Motor neuron (in vitro differentiated cells): ENCODE measurements at places on chromosomes 16 and 17. TPM values are rescaled to one million over a fixed set of nuclear protein-coding genes. Genes with fewer than 3 reads are reported as not detected.

- ATAC-seq, result peak; percentile 87
Observed at GRCh38 chr17:1989135-1989534, 36.0 kb downstream of the RTN4RL1 start.

DNA sequence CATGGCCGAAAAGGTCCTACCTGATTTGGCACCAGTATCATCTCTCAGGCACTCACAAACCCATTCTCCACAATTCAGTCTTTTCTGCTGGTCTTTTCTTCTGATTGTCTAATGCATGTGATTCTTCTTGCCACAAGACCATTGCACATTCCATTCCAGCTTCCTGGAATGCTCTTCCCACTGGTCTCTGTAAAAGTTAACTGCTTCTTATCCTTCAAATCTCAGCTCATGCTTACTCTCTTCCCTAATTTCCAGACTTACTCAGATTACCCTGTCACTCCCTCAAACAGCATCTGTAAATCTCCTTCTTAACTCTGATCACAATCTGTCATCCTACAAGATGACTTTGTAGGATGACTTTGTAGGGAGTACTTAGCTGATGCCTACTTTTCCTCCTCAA lies 320.2 kb downstream of the MAP2K6 start:
- ATAC-seq, result no peak

Gene SLFN12
- total RNA-seq, result not detected in 2 replicates

- ATAC-seq, result peak; percentile 97
Observed at GRCh38 chr16:78122774-78123315, 23.4 kb downstream of the WWOX start.

Gene CLEC3A
- total RNA-seq, result 0.21 TPM in 1 of 2 replicates, not detected in the other

DNA sequence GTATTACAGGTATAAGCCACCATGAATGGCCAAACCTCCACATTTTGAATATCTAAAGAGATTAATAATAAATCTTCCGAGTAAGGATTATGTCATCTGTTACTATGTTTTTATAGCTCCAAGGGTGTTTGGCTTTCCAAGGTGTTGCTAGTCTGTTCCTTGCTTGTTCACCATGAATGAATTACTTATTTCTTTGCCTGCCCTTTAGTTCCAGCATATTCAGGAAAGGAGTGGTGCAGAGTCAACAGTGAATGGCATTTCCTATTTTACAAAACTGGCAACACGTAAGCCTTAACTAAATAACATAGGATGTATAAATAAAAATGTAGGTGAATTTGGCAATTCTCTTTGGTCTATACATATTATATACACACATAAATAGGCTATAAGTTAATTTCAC lies 70.3 kb downstream of the MYO1D start:
- ATAC-seq, result no peak

- ATAC-seq, result peak; percentile 67
Observed at GRCh38 chr16:67150047-67150832, 558 bp downstream of the B3GNT9 start.

DNA sequence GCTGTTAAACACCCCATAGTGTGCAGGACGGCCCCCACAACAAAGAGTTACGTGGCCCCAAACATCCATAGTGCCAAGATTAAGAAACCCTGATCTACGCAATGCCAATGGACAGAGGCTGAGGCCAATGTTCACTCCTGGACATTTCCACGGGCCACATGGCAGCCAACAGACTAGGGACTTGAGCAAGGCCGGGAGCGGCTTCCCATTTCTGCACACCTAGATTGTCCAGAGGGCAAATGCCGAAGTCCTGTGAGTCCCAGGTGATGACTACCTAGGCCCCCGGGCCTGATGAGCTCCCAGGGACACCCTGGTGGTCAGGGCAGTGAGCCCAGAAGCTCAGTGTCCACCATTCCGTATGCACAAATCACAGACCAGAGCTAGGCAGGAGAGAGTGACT lies 95.5 kb downstream of the AMFR start:
- ATAC-seq, result no peak

DNA sequence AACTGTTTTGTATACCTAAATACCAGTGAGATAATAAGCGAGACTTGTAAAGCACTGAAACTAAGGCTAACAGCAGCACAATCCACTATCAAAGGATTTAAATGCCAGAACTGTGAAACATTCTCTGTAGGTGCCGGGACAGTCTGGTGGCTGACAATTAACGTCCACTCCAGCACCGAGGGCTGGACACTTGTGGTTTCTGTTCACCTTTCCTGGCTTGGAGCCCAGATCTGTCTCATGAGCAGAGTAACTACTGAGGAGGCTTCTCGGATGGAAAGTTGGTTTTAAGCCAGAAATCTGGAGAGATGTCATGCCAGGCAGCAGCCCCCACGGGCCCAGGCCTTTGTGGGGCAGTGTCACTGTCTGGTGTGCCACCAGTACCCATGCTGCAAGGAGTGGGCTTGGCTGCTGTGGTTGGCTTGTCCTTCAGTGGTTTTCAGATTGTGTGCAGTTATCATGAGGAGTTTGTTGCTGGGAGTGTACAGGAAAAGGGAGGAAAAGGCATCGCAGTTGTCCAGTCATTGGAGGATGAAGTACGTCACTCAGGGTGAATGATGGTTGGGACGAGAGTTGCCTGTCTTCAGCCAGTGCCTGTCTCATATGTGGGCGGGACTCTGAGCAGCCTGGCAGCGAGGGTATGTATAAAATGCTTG lies 35.5 kb downstream of the UBN1 start:
- peak; percentile 50 for ATAC-seq

DNA sequence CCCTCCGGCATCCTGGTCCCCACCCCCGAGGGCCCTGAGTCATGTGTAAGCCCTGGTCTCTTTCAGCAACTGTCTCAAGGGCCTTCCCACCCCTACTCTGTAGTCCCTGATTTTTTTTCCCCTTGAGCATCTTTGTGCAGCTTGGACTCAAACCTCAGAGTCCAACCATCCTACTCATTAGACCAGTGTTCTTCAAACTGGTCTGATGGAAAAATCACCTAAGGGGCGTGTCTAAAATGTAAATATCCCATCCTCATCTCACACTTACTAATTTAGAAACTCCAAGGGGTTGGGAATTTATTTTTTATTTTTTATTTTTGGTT lies 624 bp downstream of the G6PC3 start:
- ATAC-seq, result no peak

DNA sequence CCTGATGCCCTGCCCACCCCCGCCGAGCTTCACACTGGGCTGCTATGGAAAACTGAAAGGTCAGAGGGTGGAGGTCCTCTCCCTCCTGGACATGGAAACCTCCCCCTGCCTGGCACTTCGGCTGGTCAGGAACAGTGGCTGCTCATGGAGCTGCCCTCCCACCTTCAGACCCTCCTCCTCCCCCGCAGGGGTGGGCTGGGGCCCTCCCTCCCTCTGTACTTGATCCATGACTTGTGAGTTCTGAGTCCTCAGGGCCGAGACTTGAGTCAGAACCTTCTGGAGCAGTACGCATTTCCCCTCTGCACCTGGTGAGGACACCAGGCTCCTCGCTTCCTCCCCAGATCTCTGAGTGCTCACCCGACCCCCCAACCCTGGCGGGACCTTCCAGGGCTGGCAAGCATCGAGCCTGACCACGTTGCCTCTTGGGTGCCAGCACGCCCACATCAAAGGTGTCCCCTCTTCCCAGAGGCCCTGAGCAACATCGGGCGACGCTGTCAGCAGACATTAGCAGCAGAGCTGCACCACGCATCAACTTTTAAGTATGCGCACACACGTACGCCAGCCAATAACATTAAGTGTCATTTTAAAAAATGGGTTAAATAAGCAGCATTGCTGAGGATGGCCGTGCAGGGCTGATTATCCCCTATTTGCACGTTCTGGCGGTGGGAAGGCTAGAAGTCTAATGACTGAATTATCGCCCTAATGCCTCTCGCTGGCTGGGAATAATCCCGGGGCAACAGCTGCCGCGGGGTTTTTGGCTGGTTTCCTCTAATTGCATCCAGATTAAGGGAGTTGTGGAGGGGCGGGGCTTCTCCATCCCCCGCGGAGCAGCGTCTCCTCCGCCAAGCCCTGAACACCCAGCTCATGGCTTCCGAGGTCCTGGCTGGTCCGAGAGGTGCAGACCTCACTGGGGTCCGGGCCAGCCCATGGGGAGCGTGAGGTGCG lies 98.0 kb downstream of the TBC1D16 start:
- peak; percentile 30 for ATAC-seq

DNA sequence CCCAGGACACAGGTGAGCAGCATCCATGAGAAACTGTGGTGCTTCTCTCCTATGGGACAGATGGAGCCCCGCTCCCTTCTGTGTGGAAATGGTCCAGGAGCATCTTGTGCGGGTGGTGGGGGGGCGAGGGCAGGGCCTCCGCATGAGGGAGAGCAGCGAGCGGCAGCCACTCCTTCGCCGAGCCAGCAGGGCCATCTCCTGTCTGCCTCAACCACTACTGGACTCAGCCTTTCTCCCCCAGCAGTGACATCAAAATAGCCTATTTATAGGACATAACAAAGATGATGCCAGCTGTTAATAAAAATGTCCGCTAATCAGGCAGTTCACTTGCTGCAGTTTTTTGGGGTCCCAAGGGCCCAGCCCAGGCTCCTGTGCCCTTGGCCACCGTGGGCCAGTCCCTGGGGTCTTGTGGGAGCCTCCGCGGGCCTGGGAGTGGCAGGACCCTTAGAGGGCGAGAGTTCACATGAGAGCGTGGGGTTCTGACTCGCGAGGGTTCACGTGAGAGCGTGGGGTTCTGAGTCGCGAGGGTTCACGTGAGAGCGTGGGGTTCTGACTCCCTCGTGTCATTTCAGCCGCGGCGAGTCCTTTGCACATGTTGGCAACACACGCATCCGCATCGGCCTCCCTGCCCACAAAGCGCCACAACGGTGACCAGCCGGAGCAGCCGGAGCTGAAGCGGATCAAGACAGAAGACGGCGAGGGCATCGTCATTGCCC lies 47.4 kb downstream of the WDR45B start:
- no peak for ATAC-seq

DNA sequence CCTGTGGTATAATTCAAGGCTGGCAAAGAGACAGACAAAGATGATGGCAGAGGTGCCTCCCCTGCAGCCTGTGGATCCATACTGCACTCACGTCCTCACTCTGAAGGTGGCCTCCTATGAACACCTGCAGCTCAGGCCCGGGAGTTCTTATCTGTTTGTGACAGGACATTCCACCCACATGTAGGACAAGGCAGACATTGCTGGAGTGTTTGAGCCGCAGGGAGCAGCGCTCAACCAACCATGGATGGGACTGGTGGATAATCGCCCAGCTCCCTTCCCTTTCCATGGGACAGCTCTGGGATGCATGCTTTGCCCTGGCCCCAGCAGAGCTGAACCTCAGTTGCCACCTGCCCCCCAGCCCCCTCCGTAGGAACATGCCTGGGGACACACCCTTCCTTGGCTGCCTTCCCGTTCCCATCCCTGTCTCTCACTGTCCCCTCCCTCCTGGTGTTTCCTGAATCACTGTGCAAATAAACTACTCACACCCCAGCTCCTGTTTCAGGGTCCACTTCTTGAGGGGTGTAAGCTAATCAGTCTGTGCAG lies 22.2 kb downstream of the ITPRIPL2 start:
- no peak for ATAC-seq

Gene TP53I13
- total RNA-seq, result 38.1 and 39.6 TPM in 2 replicates

- no peak for ATAC-seq
Observed at GRCh38 chr16:13171313-13171712, 269.9 kb downstream of the SHISA9 start.

DNA sequence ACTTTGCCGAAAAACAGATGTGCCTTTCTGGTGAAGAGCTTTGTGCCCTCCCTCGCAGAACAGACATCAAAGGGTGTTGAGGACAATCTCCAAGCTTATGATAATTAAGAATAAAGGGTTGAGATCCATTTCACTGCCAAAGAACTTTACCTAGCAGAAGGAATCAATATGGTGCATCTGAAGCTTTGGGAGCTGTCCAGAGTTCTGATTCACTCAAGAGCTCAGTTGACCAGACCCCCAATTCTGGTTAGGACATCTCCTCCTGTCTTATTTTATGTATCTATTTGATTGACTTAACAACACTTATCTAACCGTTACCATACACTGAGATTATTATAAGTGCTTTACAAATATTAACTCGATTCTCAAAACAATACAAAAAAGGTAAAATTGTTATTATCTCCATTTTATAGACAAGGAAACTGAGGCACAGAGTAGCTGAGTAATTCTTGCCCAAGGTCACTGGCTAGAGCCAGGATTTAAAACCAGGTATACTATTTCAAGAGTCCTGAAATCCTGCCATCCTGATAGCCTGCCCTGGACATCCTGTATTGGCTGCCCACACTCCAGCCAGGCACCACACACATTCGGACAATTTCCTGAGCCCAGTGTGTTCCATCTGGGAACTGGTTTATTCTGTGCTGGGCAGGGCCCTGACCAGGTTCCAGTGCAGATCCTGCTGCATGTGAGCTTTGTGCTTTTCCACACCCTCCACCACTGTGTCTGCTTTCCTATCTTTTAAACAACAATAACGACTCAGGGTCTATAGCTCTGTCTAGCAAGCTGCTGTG lies 29.8 kb downstream of the PITPNM3 start:
- ATAC-seq, result no peak

- ATAC-seq, result no peak
Observed at GRCh38 chr16:19595043-19595767, 39.7 kb downstream of the VPS35L start.

Gene CES5A
- total RNA-seq, result 0.41 TPM in 1 of 2 replicates, not detected in the other

GRCh38 chr16:79348521-79349306 lies 251.8 kb downstream of the MAF start:
- ATAC-seq, result no peak

- no peak for ATAC-seq
Observed at GRCh38 chr17:10744501-10745000, 14.7 kb upstream of the TMEM220 start.

DNA sequence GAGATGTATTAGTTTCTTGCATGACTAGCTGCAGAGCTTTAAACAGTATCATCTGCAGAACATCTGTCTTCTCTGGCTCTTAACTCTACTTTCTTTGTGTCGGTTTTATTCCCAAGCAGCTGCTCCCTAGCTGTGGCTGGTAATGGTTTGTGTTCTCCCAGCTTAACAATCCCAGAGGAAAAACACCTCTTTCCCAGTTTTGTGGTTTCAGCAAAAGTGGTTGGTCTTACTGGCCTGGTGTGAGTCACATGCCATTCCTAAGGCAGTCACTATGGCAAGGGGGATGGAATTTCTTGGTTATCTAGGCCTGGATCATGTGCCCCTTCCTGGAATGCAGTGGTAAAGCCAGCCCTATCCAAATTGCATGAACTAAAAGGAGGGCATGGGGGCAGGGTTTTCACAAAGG lies 27.5 kb downstream of the OMG start:
- peak; percentile 99 for ATAC-seq

Gene CES4A
- total RNA-seq, result 0.96 and 2.1 TPM in 2 replicates

DNA sequence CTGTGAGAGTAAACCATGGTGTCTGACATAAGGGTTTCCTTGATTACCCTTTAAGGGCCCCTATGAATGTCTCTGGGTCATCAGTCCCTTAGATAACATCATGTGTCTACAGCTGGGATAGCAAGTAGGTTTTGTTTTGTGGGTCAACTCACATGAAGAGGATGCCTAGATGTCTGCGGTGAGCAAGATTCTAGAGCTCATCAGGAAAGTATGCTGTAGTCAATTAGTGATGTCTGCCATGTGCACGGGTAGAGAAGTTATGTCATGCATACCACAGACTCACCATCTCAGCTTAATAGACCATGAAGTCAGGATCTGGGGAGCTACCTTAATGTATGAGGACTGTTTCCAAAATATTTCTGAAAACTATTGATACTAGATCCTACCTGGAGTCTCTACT lies 57.5 kb downstream of the CDH13 start:
- ATAC-seq, result no peak

Gene LRRC37A
- 2.3 TPM in 2 replicates for total RNA-seq

Gene CACNG1
- total RNA-seq, result 0.92 and 1.4 TPM in 2 replicates

- no peak for ATAC-seq
Observed at GRCh38 chr16:31107465-31107867, 720 bp upstream of the BCKDK start.

- ATAC-seq, result no peak
Observed at GRCh38 chr16:77591347-77591746, 131.0 kb upstream of the NUDT7 start.
